ENCODE measurements at places on chromosomes 7 and 10. TPM values are rescaled to one million over a fixed set of nuclear protein-coding genes. Genes with fewer than 3 reads are reported as not detected.
A peak's percentile ranks its signal among the peaks of the same experiment; 100 is the strongest.

GRCh38 chr7:46786995-46787394 lies 794.9 kb downstream of the TNS3 start:
- DNase-seq = no peak

- DNase-seq = no peak
Measured at GRCh38 chr10:91552274-91553095, 80.4 kb downstream of the PPP1R3C start.

- DNase-seq = no peak
Measured at GRCh38 chr7:134730411-134730829, 49.0 kb upstream of the CALD1 start.

DNA sequence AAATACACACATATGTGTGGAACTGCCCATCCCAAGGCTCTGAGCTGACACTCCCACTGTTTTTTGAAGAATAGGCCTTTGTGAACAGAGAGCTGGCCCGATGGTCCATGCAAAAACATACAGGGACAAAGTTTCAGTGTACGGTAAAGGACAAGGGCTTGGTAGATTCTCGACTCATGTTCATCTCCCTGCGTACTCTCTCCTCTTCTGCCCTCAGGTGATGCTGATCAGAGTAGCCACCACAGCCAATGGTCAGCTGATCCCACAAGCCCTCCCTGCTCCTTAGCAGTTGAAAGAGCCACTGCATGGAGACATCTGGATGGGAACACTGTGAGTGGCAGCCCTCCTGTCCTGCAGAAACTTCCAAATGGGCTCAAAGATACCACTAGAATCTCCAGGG lies 23.1 kb upstream of the C10orf71 start:
- no peak for DNase-seq

GRCh38 chr10:68560186-68560942 lies at the start of gene TET1:
Gene TET1 (plus strand): TSS chr10:68560337. CDS start chr10:68572339, 12,002 bp downstream.
- no peak for DNase-seq

DNA sequence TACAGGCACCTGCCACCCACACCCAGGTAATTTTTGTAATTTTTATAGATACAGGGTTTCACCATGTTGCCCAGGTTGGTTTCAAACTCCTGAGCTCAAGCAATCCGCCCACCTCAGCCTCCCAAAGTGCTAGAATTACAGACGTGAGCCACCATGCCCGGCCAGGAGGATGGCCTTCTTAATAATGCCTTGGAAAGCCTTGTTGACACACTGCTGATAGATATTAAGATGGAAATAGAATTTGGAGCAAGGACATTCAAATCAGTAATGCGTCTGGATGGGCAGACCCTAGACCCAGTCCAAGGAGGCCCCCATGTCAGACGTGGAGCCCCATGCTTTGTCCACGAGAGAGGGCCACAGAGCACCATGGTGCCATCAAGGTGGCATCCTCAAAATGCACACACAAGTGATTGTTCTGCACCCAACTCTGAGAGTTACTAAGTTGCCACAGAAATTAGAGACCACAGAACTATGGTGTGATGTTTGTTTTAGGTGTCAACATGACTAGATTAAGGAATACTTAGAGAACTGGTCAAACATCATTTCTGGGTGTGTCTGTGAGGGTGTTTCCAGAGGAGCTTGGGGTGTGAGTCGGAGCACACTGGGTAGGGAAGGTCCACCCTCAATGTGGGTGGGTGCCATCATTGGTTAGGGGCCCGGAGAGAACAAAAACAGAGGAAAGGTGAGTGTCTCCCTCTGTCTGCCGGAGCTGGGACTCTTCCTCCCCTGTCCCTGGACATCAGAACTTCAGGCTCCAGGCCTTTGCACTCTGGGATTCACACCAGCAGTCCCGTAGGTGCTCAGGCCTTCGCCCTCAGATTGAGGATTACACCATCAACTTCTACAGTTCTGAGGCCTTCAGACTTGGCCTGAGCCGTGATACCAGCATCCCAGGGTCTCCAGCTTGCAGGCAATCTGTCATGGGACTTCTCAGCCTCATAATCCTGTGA lies 34.5 kb downstream of the EBF3 start:
- DNase-seq = no peak

DNA sequence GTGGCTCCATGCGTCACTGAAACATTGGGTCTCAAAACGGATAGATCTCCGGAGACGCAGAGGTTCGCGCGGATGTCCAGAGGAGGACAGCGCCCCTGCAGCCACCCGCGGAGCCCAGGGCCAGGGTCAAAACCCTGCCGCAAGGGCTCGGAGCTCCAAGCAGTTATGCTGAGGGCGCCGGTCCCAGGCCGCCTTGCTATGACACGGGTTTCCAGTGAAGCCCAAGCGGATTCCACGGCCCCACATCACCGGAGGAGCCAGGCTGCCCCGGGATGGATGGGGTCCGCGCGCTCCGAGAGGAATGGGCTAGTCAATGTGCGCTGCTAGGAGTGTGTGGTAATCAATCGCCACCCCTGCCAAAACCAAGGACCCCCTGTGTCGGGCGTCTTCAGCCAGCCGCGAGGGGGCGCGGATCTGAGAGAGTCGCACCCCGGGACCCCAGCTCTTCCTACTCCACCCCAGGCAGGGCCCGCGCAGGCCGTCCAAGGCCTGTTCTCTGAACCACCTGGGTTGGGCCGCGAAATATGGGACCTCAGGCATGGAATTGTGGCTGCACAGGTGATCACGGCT lies 5.6 kb upstream of the EMX2 start:
- no peak for DNase-seq

DNA sequence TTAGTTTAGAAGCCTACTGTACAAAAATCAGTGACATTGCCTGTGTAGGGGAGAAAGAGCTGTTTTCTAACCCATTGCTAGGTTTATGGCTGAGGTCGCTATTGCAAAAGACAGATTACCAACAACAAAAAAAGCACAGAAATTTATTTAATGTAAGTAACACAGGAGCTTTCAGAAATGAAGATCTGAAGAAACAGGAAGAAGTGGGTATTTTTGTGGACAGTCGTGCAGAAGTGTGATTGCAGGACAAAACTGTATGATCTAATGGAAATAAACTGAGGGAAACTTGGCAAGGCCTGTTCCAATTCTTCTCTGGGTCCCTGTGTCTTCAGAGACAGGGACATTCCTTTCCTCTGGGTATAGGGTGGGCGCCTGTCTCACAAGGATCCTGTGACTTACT lies 87.4 kb downstream of the APBB1IP start:
- no peak for DNase-seq

- no peak for DNase-seq
Measured at GRCh38 chr10:100687143-100688003, 58.0 kb upstream of the PAX2 start.

- no peak for DNase-seq
Measured at GRCh38 chr7:106273009-106273668, 11.6 kb downstream of the NAMPT start.

DNA sequence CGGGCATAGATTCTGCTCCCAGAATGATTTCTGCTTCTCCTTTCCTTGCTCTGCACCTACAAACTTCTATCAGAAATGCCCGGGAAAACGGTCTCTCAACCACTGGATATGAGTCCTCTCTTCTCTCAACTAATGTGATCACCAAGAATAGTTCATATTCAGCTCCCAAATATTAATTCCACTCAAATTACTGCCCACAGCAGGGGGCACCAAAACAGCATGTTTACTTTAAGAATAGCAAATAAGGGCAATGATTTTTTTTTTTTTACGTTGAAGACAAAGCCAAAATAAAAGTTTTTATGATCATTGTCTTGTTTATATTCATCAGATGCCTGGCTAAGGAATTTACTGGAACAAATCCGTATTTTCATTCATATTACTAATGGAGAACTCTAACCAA lies 94.9 kb upstream of the PRSS1 start:
- no peak for DNase-seq

DNA sequence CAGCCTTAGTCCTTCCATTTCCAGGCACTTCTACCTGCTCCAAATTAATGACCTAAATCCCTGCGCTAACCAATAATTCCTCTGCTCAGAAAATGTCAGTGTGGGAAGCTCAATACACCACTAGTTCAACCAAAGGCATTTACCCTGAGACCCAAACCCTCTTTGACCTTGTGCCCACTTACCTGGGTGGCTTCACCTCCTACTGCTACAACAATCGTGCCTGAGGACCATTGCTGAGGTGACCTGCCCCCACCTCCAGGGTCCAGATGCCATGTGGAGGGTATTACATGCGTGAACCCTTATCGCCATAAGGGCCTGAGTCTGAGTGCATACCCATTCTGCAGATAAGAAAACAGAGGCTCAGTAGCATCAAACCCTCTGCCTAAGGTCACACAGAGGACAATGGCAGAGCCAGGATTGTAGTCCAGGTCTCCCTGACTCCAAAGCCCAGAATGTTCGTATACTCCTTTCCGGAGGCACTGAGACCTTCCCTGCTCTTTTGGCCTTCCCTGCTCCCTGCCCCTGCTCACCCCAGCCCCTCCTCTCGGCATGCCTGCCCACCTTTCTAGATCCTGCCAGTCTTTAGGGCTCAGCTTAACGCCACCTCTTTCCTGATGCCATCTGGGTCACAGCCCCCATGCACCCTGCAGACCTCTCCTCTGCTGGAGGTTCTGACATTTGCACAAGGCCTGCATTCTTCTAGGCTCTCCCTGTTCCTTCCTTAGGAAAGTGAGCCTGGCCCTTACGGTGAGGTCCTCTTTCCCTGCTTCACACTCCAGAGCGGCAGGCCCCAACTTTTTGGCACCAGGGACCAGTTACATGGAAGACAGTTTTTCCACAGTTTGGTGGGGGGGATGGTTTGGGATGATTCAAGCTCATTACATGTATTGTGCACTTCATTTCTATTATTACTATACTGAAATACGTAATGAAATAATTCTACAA lies 94.9 kb downstream of the CHST15 start:
- DNase-seq = peak; percentile 48

SGCE gene
- 76.8 TPM for total RNA-seq

GIMAP6 gene
- total RNA-seq = not detected

NRG3 gene
- not detected for total RNA-seq

PAX4 gene
- total RNA-seq = not detected

AGAP6 gene
- 9.1 TPM for total RNA-seq

UNCX gene
- not detected for total RNA-seq

GPAM gene
- total RNA-seq = 14.1 TPM

PSD gene
- total RNA-seq = 3.0 TPM

ZNF277 gene
- 18.8 TPM for total RNA-seq

Measured in chondrocyte (in vitro differentiated cells).